ENCODE measurements at places on chromosomes 1 and 21. TPM values are rescaled to one million over a fixed set of nuclear protein-coding genes. Genes with fewer than 3 reads are reported as not detected.

DNA sequence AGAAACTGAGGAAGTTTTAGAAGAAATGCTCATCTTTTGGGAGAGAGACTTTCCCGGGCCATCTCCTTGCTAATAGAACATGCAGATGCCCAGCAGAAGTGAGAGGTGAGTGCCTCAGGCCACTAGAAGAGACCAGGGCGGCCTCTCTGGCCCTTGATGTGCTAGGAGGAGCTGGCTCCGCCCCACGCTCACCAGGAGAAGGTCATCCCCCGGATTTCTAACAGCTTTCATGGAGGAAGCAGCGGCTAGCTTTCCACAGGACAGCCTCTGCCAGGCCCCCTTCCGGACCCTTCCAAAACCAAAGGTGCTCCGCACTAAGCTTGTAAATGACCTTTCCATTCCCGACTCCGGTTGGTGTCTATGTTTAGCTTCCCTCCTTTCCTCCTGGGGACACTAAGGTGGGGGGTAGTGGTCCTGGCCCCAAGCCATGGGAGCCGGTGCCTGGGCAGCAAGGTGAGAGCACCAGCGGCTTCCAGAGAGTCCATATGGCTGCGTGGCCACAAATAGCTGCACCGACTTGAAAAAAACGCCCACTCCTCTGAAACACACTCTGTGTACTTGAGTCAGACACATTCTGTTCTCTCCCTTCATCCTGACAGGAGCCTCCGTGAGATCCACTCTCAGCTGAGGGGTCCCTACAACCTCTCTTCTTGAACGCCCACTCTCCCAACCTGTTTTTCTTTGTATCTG is 249.9 kb downstream of the TNR start:
- no peak for DNase-seq

DNA sequence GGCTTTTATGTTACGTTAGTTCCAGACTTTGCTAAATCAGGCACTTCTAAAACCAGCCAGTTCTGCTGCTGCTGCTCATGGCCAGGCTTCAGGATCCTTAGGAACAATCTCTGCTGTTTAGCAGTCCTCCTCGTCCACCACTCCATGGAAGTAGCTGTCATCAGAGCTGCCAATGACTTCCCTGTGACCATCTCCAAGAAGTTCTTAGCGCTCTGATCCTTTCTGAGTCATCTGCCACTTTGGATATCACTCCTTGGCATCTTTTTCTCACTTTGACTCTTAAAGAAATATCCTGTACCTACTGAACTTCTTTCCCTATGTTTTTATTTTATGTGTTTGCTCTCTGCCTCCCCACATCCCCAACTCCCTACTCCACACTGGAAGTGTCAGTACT is 14.7 kb upstream of the IRF2BP2 start:
- DNase-seq, result no peak

DNA sequence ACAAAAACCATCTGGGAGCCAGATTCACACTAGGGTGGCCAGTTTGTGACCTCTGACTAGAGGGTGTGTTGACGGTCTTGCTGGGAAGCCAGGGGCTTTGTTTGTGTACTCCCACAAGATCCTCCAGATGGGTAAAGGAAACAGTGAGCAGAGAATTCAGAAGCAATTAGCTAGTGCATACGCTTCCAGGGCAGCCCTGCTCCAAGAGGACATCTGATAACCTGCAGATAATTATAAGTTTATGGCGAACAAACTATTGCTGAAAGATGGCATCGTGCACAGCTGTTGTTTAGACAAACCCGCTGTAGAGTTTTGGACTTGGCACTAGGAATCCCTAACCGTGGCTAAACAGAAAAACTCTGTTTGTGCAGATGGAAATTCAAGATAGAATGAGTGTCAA is 326.4 kb downstream of the TGFB2 start:
- no peak for DNase-seq

DNA sequence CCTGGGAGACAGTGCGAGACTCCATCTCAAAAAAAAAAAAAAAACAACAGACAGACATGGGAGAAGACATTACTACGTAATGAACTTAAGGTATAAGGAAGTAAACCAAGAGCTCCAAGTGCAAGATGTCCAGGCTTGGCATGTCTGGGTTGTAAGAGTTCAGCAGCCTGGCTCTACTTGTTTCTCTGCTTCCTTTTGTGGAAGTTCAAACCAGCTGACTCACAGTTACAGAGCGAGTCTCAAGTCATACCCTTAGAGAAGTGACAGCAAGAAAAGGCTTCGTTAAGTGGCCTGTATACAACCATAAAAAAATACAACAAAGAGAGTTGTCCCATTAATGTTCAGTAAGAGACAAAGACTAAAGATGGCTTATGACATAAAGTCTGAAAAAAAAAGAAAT is 1.3 kb downstream of the RIT1 start:
- no peak for DNase-seq

GRCh38 chr1:155086128-155086741 is 7.6 kb downstream of the EFNA3 start:
- DNase-seq, result no peak

GRCh38 chr1:76587212-76587611 is 280.1 kb upstream of the ST6GALNAC5 start:
- no peak for DNase-seq

DNA sequence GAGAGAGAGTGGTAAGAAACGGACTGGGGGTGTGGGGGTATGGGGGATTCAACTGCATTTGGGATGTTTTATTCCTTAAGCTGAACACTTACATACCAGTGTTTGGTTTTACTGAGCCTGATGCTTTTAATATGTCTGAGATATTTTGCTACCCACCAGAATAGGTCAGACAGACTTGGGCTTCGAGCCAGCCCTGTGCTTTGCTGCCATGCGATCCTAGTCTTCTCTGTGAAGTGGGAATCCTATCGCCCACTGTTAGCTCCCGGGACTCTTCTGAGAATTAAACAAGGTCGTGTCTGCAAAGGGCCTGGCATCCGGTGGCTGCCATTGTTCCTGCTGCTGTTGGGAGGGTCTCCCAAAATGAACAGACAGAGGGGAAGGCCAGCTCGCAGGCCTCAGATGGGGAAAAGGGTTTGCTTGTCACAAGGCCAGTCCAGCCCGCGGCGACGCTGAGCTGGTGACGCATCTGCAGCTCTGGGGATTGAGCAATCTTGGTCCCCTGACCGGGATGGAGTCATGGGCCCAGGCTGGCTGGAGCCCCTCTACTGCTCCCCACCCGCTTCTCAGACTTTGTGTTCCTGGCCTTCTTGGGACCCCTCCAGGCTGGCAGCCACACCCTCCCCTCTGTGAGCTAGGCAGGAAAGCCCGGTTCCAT is 26.9 kb upstream of the ECE1 start:
- DNase-seq, result no peak

GRCh38 chr1:64492424-64492823 is 22.5 kb downstream of the CACHD1 start:
- DNase-seq, result no peak

DNA sequence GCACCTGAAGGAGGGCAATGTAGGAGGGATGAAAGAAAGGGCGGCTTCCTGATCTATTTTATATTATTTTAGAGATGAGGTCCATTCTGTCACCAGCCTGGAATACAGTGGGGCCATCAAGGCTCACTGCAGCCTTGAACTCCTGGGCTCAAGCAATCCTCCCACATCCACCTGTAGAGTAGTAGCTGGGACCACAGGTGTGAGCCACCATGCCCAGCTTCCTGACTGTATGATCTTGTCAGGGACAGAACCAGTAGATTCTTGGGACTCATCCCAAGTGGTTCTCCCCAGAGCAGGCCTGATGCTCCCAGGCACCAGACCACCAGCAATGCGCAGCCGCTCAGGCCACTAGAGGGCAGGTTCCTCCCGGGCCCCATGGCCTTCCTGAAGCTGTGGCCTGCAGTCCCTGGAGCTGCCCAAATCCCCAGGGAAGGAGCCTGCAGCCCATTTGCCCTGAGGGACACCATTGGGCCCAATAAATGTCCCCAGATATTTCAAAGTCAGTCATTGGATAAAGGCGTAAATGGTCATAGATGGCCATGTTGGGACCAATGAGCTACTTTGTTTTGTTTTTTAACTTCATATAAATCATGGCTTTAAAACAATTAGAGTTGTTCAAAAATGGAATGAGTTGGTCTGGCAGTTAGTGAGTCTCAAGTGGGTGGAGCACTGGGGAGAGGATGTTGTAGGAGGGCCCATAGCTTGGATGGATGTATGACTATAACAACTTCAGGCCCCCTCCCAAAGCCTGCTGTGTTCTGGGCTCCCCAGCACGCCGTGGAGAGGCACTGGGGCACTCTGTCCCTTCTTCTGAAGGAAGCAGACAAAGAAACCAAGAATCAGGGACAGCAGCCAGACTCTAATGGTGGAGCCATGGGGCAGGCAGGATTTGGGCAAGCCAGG is 44.7 kb upstream of the GOLT1A start:
- peak; percentile 27 for DNase-seq

GRCh38 chr21:41962425-41962966 is 8.7 kb upstream of the C2CD2 start:
- no peak for DNase-seq

- DNase-seq, result no peak
These were observed 556 bp downstream of the WDR77 start for GRCh38 chr1:111448482-111448917.

- no peak for DNase-seq
These were observed 27.2 kb upstream of the TSPEAR start for GRCh38 chr21:44738621-44739020.

DNA sequence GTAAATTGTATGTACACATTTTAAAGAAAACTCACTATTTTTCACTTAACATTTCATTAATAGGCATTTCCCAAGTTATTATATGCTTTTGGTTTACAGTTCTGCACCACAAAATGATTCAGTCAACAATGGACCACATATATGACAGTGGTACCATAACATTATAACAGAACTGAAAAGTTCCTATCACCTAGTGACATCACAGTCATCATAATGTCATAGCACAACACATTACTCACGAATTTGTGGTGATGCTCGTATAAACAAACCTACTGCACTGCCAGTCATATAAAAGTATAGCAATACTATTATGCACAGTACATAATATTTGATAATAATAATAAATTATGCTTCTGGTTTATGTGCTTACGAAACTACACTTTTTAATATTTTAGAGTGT is 30.9 kb downstream of the DNAI4 start:
- DNase-seq, result no peak

GRCh38 chr21:28310171-28310685 is 682.4 kb downstream of the LTN1 start:
- DNase-seq, result no peak

DNA sequence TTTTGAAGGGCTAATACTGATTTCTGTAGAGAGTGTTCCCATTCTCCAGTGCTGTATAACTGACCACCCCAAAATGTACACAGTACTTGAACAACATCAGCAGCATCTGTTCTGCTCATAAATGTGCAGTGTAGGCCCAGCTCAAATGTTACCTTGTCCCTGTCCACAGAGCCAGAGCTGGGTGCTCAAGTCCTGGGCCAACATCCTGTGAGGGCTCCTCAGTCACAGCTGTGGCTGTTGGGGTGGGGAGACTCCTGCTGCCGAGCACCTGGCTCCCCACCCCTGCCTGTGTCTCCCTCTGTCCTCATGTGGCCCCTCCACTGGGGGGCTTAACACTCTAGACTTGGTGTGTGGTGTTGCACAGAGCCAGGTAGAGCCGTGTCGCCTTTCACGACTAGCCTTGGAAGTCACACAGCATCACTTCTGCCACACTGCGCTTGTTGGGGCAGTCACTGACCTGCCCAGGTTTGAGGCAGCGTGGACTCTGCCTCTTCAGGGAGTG is 30.5 kb downstream of the DIP2A start:
- DNase-seq, result no peak

- DNase-seq, result no peak
These were observed 178.9 kb downstream of the MIS18A start for GRCh38 chr21:32099812-32100416.

GRCh38 chr1:220962031-220962751 is 82.9 kb downstream of the HLX start:
- DNase-seq, result no peak

- DNase-seq, result no peak
These were observed 11.9 kb downstream of the PTP4A2 start for GRCh38 chr1:31926252-31926651.

DNA sequence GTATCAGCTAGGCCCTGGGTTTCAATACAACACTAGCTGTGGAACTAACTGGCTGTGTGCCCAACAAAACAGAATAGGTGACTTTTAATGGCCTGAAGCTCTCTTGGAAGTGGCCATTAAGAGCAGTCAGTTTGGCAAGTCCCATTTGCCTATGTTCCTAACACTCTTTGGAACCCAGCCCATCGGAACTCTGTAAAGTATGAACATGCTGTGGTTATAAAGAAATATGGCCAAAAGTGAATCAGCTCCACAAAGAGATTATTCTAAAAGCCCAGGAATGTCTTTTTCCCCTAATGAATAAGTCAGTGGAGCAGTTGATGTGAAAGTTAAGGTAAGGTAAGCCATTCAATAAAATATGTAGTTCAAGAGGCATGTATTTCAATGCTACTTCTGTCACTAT is 223.7 kb upstream of the ADAMTS5 start:
- DNase-seq, result no peak

DNA sequence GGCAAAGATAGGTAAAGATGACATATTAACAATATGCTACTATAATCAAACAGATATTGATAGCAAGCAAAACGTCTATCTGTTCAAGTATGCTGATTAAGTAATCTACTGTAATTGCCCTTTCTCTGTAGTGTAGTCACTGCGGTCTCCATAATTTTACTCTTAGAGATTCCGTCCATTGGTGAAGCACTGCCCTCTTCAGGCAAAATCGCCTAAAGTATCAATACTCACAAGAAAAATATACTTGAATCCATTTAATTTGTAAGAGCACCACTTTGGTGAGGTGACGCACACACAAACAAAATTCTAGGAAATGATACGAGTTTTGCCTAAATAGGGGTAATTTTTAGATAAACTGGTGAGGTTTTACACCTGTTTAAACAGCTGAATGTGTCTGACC is 434.6 kb upstream of the CHRM3 start:
- DNase-seq, result no peak

DNA sequence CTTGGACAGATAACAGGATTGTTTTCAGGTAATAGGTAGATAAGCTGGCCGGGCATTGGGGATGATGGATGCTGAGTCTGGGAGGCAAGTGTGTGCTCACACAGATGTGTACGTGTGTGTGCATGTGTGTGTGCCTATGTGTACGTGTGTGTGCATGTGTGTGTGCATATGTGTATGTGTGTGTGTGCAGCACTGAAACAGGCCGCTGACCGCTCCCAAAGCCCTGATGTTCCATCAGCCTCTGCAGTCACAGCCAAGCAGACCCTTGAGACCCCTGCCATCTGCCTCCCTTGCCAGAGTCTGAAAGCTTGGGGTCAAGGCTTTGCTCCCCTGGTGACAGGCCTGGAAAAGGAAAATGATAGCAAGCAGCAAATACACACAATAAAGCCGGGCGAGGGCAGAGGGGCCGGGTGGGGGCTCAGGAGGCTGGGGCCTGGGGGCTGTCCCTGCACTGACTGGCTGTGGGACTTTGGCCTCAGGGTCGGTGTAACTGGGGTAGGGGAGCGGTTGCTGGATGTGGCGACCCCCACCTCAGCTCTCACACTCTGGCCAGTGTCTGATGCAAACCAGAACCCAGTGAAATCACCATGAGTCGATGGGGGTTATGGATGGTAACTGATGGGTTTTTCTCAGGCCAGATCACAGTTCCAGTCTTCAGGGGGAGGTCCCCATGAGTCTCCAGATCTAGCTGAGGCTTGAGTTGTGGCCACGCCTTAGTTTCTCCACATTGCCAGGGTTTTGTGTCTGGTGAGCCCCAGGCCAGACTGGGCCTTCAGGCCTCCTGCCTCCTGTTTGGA is 9.2 kb upstream of the TNFRSF8 start:
- DNase-seq, result no peak

TMEM61 gene
- total RNA-seq, result not detected

SPRR2F gene
- total RNA-seq, result not detected

PRR9 gene
- total RNA-seq, result not detected

Data from glomerular endothelial cell (primary cell).